NCI-H1417 (cell line): ENCODE measurements at places on chromosomes 3 and 15.

- no peak for DNase-seq
Measured at GRCh38 chr3:135023996-135024658, 229.1 kb downstream of the EPHB1 start.

DNA sequence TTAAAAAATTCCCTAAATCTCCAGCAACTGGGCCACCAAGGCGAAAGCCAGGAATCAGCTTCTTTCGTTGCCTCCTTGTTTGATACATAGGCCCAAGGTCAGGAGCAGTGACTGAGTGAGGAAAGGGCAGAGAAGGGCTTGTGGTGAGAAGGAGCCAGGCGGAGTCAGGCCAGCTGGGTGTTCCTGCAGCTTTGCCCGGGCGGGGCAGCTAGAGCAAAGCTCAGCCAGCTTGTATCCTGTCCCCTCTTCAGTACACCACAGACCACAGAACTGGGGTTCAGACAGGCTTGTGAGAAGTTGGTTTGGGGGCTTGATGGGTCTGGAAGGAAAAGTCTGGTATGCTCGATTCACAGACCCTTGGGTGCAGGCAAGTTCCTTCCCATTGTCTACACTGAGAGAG is 52.6 kb downstream of the CCK start:
- no peak for DNase-seq

DNA sequence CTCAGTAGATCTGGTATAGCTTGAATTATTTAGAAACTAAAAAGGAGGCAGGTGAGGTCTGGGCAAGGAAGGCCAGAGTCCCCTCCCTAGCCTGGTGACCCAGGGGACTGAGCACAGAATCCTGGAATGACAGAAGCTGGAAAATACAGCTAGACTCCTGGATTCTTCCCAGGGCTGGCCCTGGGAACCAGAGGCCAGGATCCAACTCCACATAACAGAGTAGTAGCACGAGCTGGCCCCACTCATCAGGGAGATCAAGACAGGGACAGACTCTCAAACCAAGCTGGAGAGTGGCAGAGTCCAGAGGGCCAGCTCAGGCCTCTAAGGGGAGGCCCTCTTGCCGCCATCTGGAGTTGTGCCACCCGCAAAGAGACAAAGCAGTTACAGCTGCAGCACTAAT is 10.7 kb downstream of the VIPR1 start:
- DNase-seq: no peak

DNA sequence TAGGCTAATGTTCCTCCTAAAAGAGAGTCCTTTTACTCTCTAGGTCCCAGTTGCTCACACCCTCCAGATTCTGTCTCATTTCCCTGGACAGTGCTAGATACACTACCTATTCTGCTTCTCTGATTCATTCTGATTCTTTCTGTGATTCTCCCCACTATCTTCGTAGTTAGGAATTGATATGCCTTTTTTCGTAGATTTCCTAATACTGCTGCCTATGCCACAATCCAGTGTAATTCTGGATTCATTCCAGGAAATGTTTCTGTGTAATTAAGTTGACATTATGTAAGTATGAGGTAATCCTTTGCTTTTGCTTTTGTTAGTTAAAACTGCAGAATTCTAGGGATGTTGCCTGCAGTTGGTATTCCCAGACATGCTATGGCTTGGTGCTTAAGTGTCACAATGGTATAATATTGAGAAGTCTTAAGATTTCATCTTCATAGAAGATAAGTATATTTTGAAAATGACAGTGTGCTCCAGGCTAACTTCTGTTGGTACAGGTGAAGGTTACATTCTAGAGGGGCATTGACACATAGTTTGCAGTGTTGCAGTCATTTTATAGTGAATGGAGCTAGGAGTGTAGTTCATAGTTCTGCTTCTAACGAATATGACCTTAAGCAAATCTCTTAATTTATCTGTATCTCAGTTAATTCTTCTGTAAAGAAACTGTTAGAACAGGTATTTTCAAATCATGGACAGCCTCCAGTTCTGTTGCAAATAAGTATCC is 54.3 kb downstream of the RIOX2 start:
- DNase-seq: no peak

DNA sequence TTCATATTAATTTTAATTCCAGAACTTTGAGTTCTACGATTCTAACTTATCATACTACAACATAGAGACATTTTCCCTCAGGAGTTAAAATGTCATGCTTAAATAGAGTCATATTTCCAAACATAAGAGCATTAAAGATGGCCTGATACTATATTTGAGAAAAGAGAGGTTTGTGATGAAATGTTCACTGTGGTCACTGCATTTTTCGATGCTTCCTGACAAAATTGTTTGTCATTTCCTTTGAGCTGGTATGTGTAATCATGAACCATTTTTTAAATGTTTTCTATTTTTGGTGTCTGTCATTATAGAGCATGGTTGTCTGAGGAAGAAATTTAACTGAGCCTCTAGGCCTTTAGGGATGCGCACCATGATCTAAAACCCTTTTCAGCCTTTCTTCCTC is 721.4 kb upstream of the NR2F2 start:
- no peak for DNase-seq

DNA sequence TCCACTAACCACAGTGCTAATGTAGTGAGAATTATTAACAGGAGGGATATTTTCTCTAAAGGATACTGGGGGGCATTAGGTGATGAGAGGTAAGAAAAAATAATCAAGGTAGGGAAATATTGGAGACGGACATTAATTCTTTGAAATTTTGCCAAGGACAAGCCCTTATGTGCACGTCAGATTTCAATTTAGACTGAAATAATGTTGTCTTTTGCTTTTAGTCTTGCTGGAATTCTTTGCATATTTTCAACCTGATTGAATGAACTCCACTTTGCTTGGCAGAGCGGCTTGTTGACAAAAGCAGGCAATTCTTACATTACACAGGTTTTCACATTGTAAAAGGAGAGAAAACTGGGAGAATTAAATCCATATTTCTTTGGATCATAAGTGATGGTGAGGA is 25.0 kb upstream of the C3orf52 start:
- no peak for DNase-seq

GRCh38 chr3:169240786-169241486 is 422.6 kb downstream of the MECOM start:
- no peak for DNase-seq

- DNase-seq: no peak
Measured at GRCh38 chr3:46449755-46450552, 14.8 kb downstream of the LTF start.

- peak; percentile 67 for DNase-seq
Measured at GRCh38 chr15:35827911-35828310, 281.9 kb upstream of the DPH6 start.

- DNase-seq: no peak
Measured at GRCh38 chr3:70179111-70179510, 133.3 kb downstream of the MDFIC2 start.

- DNase-seq: no peak
Measured at GRCh38 chr3:25723802-25724201, 59.1 kb upstream of the TOP2B start.

GRCh38 chr3:171615686-171616085 is 155.5 kb upstream of the TNIK start:
- no peak for DNase-seq

GRCh38 chr15:57541271-57541670 is 50.4 kb upstream of the MYZAP start:
- DNase-seq: no peak

DNA sequence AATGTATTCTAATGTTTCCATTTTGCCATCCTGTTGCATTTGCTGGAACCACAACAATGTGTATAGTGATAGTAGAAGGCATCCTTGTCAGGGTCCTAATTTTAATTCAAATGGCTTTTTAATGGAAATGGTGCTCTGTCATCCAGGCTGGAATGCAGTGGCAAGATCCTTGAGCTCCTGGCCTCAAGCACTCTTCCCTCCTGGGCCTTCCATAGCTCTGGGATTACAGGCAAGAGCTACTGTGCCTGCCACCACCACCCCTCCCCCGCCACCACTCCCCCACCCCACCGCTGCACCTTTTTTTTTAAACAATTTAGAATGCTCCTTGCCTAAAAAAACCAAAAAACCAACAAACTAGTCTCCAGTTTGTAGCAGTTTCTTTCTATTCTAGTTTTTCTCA is 15.2 kb upstream of the IQCF6 start:
- no peak for DNase-seq

DNA sequence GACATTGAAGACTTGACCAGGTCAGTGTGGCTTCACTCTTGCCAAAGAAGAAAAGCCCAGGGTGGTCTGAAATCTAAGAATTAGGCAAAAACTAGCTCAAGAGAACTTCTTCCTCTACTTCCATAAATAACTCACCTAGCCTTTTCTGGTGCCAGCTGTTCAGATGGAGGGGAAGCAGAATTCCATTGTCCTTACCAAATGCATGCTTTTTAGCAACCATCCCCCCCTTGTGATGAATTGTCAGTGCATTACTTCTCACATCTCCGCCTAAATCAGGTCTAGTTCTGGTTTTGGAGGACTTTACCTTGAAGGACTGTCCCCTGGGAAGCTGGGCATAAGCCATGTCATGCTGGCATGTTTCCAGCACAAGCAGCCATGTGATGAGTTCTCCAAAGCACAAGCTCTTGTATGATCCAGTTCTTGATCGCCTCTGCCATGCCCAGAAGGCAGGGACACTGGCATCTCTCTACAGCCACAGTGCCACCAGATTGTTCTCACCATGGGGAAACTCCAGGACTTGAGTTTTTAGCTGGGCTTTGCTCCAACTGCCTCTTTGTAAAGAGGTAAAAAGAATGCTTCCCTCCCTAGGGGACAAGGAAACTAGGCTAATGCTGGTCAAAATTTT is 96.4 kb upstream of the IL12A start:
- peak; percentile 29 for DNase-seq

GRCh38 chr3:188244395-188244861 is 90.5 kb downstream of the LPP start:
- no peak for DNase-seq

DNA sequence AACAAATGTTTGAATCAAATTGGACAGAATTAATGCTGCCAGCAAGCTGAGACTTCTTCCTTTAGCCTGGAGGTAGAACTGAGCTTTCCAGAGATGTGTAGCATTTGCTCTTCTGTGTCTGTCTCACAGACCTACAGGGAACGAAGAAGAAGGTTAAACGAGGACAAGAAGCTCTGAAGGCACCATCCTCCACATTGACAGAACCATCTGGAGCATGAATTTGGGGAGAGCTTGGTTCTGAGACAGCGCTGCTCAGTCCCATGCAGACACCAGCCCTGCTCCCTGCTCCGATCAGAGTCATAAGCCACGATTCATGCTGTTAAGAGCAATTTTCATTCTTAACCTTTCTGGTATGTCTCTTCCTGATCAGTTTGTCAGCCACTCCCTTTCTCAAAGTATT is 7.7 kb upstream of the KY start:
- no peak for DNase-seq

DNA sequence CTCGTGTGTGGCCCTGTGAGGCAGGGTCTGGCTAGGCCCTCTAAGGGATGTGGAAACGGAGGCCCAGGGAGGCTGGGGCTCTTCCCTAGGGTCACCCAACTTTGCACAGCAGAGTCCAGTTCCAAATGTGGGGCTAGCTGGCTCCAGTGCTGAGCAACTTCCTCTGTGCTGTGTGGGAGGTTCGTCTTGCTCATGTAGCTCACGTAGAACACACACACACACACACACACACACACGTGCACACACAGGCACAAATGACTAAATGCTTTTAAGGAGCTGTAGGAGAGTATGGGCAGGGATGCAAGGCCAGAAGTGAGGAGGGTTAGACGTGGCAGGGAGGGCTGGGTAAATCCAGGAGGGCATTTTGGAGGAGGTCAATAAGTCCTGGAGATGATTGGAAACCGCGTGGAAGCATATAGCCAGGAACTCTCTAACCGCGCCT is 213.8 kb downstream of the RPLP1 start:
- DNase-seq: peak; percentile 29

- DNase-seq: no peak
Measured at GRCh38 chr3:125186261-125186787, 26.2 kb downstream of the SLC12A8 start.

- no peak for DNase-seq
Measured at GRCh38 chr3:123290962-123291361, 89.2 kb downstream of the SEC22A start.
